Activated naive CD4-positive, alpha-beta T cell treated with anti-CD3 and anti-CD28 coated beads, Interleukin-2, amount 10 ng/mL, durations not matched to agents 7 days and 5 days (primary cell): ENCODE measurements at places on chromosomes 7 and 10.

DNA sequence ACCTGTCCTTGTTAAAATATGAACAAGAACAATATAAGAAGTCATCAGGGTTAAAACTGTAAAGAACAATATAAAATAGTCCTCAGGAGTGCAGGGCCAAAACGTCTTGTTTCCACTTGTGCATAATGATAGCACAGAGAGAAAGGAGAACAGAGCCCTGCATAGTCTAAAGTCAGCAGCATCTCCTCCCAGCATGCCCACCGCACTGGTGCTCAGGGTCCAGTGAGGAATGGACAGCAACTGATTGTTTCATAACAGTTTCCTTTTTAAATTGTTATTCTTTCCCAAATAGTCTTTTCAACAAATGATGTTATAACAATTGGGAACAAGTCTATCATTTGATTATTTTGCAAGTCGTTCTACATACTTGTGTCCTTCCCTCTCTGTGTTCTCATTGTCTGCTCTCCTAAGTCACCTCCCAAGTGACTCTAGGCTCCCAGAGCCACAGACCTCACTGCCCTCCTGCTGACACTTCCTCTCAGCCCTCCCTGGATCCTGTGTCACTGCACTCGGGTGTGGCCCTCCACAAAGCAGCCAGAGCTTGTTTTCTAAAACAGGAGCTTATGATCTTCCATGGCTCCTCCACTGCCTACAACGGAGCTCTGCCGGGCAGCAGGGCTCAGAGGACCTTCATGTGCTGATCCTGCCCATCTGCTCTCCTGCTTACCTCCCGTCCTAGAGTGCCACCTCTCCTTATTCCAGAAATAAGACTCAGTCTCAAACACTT is 27.6 kb downstream of the COBL start:
- no peak for DNase-seq

DNA sequence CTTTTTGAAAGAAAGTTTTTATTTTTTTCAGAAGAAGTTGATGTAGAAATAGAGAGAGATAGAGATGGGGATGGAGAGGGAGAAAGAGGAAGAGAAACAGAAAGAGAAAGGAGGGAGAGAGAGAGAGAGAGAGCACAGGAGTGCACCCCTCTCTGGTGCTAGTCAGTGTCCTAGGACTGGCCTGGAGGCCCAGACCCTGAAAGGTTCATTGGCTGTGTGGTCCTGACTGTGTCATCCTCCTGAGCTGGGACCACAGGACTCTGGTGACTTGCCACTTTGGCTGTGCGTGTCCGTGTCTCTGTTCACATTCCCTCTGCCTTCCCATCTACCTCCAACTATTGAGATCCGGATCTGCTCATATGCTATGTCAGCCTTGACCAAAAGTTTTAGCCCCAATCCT is 62.1 kb upstream of the SHH start:
- DNase-seq, result no peak

GRCh38 chr7:34138483-34138882 is 233.1 kb downstream of the BMPER start:
- no peak for DNase-seq

DNA sequence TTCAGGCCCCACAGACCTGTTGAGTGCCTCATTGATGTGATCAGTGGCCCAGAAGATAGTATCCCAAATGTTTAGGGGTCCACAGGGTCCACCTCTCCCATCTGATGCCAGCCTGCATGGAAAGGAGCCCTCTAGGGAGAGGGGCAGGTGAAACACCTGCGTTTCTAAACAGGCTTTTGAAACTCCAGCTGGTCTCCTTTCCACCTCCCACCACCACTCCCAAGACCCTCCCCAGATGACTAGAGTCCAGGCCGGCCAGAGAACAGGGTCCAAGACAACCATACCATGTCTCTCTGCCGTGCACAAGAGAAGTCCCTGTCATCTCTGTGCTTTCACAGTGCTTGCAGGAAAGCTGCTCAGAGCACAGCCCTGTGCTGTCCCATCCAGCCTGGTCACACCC is 105.0 kb upstream of the NANOS1 start:
- no peak for DNase-seq

DNA sequence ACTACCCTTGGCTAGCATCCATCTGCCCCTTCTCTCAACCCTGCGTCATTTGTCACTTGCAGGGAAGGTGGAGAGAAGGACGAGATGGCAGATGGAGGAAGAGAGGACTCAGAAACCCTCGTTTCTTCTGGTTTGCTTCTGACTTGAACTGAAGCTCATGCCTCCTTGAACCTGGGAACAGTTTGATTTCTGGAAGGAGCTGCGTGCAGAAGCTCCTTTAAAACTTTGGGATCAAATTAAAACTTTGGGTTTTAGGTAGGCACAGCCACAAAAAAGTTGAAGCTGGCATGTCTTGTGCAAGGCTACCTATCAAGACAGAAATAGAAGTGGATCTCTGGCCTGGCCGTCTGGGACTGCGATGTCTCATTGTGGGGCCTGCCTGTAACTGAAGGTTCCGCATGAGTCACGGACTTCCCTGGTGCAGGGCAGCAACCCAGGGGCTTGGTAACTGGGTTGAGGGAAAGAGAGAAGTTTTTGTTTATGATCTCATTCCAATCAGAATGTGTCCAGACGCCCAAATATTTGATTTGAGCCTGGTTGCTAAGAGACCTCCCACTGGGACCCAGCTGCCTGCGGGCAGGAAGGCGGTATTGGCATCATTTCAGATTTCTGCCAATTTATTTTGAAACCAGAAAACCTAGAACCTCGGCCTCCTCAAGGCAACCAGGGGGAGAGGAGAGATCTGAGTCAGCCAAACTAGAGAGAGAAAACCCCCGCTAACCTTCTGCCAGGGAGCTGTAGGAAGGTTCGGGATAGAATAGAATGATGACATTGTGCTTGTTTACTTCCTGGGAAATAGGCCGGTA is 15.8 kb upstream of the CAMK1D start:
- no peak for DNase-seq

DNA sequence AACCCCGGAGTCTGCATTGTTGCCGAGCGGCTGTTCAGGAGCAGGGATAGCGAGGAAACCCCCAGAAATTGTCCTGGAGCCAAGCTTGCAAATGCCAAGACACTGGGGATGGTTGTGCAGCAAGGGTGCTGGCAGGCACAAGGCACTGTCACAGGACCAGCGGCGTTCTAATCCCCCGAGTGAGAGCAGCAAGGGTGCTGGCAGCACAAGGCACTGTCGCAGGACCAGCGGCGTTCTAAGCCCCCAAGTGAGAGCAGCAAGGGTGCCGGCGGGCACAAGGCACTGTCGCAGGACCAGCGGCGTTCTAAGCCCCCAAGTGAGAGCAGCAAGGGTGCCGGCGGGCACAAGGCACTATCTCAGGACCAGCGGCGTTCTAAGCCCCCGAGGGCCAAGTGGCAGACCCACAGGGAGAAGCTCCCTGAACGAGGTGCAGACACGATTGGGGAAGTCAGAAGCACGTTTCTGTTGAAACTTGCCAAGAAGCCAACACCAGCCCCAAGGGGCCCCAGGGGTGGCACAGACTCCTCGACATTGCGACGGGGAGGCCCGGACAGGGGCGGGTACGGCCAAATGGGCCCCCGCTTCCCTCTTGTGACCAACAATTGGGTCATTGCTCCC is 40.4 kb upstream of the INPP5A start:
- DNase-seq, result no peak

DNA sequence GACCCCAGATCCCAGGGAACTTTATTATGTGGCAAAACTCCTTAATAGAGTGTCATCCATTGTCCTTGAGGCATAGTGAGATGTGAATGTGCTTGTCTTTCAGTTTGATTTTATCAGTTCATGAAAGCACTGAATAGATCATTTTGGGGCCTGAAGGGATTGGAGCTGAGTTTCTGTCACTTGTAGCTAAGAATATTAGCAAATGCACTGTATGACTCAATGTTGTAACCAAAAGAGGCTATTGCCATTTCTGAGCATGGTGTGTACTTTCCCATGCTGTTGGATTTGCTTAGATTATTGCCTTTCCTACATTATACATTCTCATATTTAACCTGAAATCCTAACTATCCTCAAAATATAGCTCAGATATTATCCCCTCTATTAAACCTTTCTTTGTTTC is 130.4 kb downstream of the PRKG1 start:
- DNase-seq, result no peak
